Esophagus squamous epithelium (tissue), 5 donors: ENCODE measurements at places on chromosomes 13 and 19.
A peak's percentile ranks its signal among the peaks of the same experiment; 100 is the strongest.

DNA sequence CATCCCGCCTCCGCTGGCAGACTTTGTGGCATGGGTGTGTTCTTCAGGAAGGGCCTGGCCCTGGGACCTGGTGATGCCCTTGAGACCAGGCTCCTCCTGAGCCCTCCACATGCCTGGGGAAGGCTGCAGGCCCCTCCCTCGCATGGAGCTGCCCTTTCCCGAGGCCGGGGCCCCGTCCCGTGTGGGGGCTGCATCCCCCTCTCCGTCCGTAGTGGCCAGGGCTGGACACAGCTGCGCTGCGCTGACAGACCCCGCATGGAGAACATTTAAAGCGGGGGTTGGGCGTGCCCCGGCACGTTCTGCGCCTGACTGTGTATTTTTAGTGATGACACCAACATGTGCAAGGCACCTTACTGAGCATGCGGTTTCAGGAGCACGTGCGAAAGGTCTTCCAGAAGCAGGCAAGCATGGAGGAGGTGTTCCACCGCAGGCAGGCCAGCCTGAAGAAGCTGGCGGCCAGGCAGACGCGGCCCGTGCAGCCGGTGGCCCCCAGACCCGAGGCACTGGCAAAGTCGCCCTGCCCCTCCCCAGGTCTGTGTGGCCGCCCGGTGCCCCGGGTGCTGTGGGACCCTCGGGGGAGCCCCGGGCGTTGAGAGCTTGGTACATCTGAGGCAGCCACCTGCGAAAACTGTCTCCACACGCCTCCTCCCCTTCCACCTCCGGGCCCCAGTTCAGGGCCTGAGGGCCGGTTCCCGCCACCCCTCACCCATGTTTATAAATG, 28.8 kb upstream of the F7 start:
- no peak for DNase-seq

GRCh38 chr13:43297967-43298678, 274.7 kb downstream of the DNAJC15 start:
- DNase-seq = no peak

GRCh38 chr13:33884531-33885220, 66.7 kb downstream of the RFC3 start:
- no peak for DNase-seq

GRCh38 chr19:36160821-36161596, 8.8 kb upstream of the COX7A1 start:
- no peak for DNase-seq

DNA sequence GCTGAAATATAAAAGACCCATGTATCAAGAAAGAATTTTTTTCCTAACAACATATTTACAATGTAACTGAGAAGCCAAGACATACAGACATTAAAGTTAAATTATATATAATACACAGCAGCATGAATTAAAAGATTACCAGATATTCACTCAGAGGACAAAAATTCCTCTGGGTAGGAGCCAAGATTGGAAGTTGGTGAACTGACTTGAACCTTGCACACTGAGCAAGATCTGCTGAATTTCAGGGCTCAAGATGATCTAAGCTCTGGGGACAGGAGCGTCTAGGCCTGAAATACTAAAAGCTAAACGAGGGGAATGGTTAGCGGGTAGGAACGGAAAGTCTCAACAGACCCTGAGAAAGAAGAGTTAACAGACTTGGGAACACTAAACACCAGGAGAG, 8.5 kb downstream of the FOXO1 start:
- DNase-seq = no peak

DNA sequence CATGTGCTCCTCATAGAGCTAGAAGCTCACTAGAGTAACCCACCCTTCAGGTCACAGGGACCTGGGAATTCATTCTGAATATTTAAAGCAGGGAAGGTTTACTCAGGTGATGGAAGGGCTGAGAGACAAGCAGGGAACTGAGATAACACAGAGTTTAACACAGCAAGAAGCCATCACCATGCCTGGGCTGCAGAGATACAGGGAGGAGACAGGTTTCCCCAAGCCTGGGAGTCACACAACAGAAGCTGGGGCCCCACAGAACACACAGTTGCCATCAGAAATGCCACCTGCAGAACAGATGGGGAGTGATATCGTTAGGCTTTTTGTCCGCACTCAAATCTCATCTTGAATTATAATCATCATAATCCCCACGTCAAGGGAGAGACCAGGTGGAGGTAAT, 7.9 kb upstream of the CYSLTR2 start:
- no peak for DNase-seq

- no peak for DNase-seq
Observed at GRCh38 chr19:27748551-27749152, 1464.3 kb downstream of the UQCRFS1 start.

GRCh38 chr13:66076417-66076816, 1153.7 kb downstream of the PCDH9 start:
- no peak for DNase-seq

DNA sequence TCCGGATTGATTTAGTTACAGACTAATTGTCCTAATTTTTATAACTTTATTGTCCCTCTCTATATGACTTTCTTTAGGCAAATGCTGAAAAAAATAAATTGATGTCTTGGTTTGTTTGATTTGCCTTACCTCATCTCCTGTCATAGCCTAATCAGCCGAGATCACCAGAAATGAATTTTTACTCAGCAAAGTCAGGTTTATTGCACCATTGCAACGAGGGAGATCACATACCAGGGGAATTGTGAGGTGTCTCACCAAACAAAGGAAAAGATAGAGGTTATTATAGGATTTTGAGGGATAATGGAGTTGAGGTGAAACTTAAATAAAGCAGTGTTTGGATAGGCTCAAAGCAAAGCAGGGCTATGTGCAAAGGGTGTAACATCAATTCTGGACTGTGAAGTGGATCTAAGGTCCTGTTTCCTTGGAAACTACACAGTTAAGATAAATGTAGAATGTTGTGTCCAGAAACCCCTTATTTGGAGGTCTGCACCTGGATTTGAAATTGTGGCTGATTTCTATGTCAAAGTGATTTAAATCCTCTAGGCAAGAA, 372.6 kb downstream of the OXGR1 start:
- DNase-seq = no peak

GRCh38 chr13:110331362-110331761, 24.3 kb downstream of the COL4A2 start:
- no peak for DNase-seq

GRCh38 chr19:5825178-5825577, 14.3 kb downstream of the FUT6 start:
- DNase-seq = no peak

DNA sequence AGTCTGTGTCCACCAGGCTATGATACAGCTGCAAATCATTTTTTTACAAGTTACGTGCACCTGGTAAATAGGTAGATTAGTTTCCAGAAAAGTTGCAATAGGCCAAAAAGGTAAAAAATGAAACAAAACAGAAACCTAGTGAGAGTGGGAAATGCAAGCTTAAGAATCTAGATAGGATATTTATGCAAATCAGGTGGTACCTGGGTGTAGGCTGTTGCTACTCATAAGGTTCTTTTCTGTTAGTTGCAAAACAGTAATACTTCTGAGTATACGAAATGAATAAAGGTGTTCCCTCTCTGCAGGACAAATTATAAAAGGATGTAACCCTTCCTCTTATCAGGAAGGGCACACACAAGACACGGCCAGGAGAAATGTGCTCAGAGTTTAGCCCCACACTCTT, 97.9 kb downstream of the UGGT2 start:
- DNase-seq = no peak

- DNase-seq = no peak
Observed at GRCh38 chr19:6354098-6354674, 7.1 kb upstream of the CLPP start.

DNA sequence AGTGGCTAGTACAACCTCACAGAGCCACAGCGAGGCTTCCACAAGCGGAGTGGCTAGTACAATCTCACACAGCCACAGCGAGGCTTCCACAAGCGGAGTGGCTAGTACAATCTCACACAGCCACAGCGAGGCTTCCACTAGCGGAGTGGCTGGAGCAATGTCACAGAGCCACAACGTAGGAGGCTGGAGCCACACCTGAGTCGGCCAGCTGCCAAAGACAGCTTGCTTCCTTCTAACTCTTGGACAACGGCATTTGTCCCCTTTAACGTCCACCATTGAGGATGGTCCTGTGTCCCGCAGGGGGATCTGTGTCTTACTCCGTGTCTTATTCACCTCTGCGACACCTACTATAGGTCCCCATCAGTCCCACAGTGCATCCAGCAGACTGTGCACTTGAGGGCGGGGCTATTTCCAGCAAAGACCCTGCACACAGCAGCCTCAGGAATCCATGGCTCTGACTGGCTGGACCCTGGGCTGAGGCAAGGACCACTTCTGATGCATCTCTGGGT, 3.7 kb downstream of the ZNF787 start:
- no peak for DNase-seq

GRCh38 chr13:21898945-21899344, 228.1 kb downstream of the FGF9 start:
- DNase-seq = no peak

- no peak for DNase-seq
Observed at GRCh38 chr13:110062077-110062776, 244.7 kb downstream of the COL4A1 start.

DNA sequence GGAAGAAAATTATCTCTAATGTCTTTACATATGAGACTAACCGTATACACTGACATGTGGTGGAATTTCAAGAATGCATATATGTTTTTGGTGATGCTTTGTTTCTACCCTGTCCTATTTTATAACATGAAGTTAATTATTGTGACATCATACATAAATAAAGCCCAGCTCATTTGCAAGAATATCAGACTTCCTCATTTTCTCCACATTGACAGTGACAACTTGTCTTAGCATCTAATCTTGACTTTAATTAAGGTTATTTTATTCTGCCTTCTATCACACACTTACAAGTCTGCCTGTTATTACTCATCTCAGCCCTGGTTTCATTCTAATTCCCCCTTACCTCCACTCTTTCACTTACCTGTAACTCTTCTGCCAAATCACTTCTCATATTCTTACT, 140.6 kb upstream of the STARD13 start:
- DNase-seq = no peak

DNA sequence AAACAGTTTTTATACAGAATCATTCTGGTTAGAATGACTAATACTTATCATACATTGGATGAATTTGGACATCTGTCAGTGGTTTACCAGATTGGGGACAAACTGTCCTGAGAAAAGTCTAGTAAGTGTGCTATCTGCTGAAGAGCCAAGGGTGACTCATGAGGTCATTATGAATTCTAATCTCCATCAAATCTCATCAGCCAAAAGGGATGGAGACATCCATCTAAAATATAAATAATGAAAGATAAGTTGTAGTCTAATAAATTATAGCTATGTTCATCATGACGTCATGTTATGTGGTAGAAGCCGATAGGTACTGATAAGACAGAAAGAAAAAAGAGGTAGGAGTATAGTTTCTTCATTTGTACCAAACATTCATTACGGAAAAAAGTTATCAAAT, 804.4 kb downstream of the PCDH9 start:
- no peak for DNase-seq

- no peak for DNase-seq
Observed at GRCh38 chr19:41303954-41304353, 6.0 kb upstream of the CCDC97 start.

DNA sequence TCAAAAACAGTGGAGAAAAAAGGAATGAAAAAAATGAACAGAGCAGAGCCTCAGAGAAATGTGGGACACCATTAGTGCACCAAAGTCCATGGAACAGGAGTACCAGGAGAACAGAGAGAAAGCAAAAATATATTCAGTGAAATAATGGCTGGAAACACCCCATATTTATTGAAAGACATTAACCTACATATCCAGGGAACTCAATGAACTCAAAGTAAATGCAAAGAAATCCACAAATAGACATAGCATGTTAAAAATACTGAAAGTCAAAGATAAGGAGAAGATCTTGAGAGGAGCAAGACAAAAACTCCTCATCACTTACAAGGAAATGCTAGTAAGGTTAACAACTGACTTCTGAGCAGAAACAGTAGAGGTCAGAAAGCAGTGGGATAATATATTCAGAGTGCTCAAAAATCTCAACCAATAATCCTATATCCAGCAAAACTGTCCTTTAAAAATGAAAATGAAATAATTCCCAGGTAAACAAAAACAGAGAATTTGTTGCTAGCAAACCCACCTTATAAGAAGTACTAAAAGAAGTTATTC, 35.6 kb downstream of the METTL21C start:
- DNase-seq = no peak

DNA sequence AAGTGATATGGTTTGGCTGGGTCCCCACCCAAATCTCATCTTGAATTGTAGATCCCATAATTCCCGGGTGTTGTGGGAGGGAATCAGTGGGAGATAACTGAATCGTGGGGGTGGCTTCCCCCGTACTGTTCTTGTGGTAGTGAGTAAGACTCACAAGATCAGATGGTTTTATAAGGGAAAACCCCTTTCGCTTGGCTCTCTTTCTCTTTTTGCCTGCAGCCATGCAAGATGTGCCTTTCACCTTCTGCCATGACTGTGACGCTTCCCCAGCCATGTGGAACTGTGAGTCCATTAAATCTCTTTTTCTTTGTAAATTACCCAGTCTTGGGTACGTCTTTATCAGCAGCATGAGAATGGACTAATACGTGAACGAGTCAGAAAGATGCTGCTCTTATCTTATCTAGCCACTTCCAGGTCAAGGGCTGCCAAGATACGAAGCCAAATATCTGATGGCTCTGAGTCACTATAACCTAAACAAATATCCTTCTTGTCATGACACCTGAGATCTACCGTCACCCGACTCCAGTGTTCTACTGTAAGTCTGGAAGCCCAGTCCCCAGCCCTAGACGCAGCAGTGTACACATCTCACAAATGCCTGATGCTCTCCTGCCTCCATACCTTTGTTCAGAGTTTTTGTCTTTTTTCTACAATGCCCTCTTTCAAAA, 45.9 kb downstream of the SLC15A1 start:
- DNase-seq = no peak

DNA sequence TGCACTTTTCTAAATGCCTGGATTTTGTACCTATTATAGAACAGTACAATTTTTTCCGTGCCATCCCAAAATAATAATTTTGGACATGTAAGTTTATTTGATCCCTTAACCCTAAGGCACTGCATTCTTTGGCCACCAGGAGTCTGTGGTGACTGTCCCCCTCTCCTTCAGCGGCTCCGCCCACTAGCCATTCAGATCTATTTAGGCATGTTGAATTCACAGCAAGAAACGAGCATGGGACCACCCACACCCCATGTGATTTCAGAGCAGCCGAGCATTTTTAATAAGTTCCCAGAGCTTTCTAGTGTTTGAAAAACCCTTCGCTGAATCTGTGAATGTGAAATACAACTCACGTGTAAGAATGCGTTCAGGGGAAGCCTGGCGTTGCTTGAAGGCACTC, 567.5 kb downstream of the MYO16 start:
- no peak for DNase-seq

GRCh38 chr19:47130589-47131227, at the start of gene SAE1:
TSS of gene SAE1 (plus strand) at chr19:47130835. CDS start at chr19:47130931, 96 bp downstream.
- peak; percentile 64 for DNase-seq

DNA sequence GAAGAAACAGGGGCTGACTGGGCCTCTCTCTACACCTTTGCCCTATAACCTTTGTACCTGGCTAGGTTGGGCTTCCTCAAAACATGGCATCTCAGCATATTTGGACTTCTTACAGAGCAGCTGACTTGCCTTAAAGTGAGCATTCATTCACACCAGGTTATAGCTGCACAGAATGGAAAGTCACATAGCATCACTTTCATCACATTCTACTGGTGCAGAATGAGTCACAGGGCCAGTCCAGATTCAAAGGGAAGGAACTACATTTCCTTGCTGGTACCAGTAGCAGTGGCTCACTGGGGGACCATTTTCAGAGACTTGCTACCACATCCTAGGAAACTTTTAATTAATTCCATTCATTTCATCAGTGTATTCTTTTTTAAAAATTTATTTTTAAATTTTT, 20.3 kb upstream of the TPTE2 start:
- no peak for DNase-seq
